M059J (cell line): ENCODE measurements at places on chromosomes 5 and 9. TPM values are rescaled to one million over a fixed set of nuclear protein-coding genes. Genes with fewer than 3 reads are reported as not detected.

- DNase-seq = peak; percentile 46
Measured at GRCh38 chr5:31193591-31194467, at the start of gene CDH6. CDH6 (plus strand) TSS chr5:31193686; CDS start chr5:31267474, 73,788 bp downstream.

The ZFP2 gene
- not detected in 2 replicates for total RNA-seq

DNA sequence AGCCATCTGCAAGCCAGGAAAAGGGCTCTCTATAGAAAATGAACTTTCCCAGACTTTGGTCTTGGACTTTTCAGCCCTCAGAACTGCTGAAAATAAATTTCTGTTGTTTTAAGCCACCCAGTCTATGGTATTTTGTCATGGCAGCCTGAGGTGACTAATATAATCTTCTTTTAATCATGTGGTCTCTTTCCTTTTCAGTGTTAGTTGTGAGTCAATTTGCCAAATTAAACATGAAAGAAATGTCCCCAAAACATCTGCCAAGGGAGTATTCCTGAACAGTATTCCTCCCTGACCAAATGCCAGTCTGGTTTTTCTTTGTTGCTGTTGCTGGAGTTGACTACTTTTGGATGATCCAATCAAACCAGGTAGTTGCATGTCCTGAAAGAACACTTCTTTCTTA, 4.7 kb upstream of the YTHDC2 start:
- DNase-seq = peak; percentile 46

GRCh38 chr5:1736889-1737711, 62.5 kb downstream of the MRPL36 start:
- DNase-seq = no peak

DNA sequence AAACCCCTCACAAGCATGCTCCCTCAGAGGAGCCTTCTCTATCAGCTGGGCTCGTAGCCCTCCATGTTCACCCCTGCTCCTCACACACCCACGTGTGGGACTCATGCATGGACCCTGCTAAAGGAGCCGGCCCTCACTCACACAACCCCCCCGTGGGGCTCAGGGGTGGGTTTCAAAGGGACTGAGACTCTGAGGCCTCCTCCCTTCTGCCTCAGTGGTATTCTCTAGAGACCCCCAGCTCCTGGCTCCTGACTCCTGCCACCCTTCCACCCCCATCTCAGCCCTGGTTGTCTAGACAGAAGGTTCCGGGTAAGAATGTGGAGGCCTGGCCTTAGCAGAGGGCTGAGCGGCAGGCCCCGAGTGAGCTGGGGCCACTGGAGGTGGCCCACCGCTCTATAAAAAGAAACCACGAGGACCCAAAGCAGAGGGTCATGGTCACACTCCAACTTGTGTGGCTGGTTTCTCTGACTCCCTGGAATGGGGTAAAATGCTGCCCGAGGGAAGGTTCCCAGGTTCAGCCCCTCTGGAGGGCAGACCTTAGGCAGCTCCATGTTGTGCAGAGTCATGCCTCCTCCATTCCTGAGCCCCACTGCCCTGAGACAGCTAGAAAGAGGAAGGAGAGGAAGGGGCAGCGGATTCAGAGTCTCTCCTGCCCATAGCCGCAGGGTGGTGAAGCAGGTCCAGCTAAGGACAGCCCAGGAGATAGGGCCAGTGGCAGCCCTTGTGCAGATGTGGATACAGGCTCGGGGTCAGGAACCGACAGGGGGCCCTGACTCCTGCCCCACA, 10.8 kb downstream of the SEPTIN8 start:
- no peak for DNase-seq

GRCh38 chr9:137307255-137308056, 5.4 kb upstream of the NRARP start:
- DNase-seq = no peak

The SERINC5 gene
- total RNA-seq = 8.9 and 13.5 TPM in 2 replicates

The TRPM6 gene
- 0.49 and 1.6 TPM in 2 replicates for total RNA-seq

GRCh38 chr5:79526493-79526892, 12.6 kb upstream of the HOMER1 start:
- DNase-seq = no peak

DNA sequence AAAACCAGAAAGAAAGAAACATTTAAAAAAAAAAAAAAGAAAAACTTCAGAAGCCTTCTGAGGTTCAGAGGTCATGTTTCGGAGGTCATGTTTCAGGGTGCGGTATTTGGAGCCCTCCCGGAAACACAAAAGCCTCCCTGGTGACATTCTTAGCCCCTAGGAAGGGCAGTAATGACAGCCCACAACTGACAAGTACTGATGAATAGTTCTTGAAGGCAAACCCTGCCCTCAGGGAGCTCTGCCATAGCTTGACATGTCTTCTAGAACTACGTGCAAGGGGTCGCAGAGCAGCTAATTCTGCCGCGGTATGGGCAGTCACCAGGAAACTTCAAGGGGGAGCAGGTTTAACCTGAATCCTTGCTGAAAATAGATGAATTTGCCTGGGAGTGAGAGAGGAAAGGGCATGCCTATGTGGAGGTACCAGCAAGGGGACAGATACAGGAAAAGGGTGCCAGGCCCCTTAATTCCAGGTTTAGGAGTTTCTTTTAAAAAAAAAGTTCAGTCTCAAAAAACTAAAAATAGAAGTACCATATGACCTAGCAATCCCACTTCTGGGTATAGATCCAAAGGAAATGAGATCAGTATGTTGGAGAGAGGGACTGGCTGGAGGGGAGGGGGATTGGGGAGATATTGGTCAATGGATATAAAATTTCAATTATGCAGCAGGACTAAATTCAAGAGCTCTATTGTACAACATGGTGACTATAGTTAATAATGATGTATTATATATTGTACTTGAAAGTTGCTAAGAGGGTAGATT, 98.4 kb downstream of the C9orf152 start:
- DNase-seq = no peak

GRCh38 chr5:24391816-24392215, 253.0 kb downstream of the CDH10 start:
- no peak for DNase-seq

The FAM120AOS gene
- total RNA-seq = 48.3 and 56.1 TPM in 2 replicates

DNA sequence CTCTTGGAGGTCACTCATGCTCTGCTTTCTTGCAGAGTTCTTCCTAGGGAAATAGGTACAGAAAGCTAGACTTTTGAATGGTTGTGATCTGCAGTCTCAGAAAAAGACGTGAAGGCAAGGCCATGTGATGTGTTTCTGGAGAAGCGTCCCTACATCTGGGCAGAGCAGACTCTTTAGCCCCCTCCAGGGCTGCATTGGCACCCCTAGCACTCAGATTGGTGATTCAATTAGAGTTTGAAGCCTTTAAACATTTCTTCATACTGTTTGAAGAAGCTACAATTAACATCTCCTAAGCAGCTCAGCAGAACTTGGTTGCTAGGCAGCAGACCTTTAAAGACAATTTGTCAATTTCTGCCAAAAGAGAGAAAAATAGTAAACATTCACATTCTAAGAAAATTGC, 21.6 kb downstream of the JADE2 start:
- peak; percentile 27 for DNase-seq

GRCh38 chr9:16743375-16743774, 127.1 kb downstream of the BNC2 start:
- no peak for DNase-seq

The ZNF483 gene
- 0.59 and 2.4 TPM in 2 replicates for total RNA-seq

- no peak for DNase-seq
Measured at GRCh38 chr9:32906213-32906612, 95.2 kb downstream of the APTX start.

- DNase-seq = peak; percentile 60
Measured at GRCh38 chr5:55324815-55325418, 17.1 kb downstream of the MTREX start.

GRCh38 chr5:68435611-68436010, 220.1 kb downstream of the PIK3R1 start:
- DNase-seq = no peak

The CTNND2 gene
- total RNA-seq = 0.17 and 1.7 TPM in 2 replicates

GRCh38 chr9:81369121-81369520, 320.2 kb downstream of the TLE1 start:
- DNase-seq = no peak

The SPATA31E1 gene
- total RNA-seq = not detected in 2 replicates

DNA sequence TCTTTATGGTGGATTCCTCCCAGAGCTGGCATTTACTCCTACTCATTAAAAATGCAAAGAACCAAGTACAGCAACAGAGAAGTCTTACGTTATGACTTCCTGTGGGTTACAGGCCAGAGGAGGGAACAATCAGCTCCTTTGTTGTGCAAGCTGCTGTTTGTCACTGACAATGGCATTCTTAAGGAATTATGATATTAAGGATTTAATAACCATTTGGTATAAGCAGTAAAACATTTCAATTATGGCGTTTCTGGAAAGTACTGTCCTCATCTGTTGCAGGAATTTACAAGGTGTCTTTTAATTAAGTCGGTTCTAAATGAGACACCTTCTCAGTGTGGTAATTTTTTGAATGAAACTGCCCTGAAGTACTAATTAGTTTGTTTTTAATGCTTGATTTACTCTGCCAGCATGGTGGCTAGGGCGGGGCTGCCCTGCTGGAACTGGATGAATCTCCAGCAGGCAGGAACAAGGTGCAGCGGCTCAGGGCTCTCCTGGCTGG, 49.1 kb upstream of the VDAC1 start:
- peak; percentile 76 for DNase-seq

The GZMA gene
- total RNA-seq = not detected in 2 replicates

The APBA1 gene
- total RNA-seq = 0.69 and 1.2 TPM in 2 replicates

The LCN1 gene
- not detected in 2 replicates for total RNA-seq

GRCh38 chr5:144460600-144460999, 289.9 kb downstream of the KCTD16 start:
- DNase-seq = no peak

The TAF11L11 gene
- not detected in 2 replicates for total RNA-seq

DNA sequence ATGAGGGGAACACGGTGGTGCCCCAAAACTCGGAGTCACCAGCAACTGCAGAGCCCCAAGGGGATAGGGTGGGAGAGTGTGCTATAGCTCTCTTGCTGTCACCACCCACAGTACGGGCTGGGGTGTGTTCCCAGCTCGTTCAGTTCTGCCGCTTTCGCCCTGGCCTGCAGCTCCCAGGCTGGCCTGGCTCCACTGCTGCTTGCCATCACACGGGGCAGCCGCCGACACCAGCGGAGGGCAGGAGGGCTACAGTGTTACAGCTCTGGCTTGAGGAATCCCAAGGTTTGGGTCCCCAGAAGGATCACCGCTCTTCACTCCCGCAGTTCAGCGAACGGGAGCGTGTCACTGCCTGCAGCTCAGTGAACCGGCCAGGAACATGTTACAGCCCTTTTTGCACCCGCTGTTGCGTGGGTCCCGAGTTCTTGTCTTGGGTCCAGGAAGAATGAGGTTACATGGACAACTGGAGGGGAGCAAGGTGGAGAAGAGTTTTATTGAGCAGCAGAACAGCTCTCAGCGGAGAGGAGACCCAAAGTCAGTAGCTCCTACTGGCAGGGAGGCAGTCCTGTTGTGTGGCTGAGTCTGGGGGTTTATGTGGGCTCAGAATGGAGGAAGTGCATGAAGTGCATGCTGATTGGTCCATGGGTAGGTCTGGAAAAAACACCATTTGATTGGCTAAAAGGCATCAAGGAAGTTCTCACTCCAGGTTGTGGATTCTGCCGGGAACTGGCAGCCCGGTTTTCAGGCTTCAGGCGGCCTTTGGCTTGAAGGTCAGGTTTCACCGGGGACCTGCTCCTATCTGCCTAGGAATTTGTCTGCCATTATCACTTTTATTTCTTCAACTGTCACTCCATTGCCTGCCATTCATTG, 113.4 kb downstream of the EHMT1 start:
- no peak for DNase-seq

The TRIM7 gene
- total RNA-seq = 1.6 and 3.2 TPM in 2 replicates

DNA sequence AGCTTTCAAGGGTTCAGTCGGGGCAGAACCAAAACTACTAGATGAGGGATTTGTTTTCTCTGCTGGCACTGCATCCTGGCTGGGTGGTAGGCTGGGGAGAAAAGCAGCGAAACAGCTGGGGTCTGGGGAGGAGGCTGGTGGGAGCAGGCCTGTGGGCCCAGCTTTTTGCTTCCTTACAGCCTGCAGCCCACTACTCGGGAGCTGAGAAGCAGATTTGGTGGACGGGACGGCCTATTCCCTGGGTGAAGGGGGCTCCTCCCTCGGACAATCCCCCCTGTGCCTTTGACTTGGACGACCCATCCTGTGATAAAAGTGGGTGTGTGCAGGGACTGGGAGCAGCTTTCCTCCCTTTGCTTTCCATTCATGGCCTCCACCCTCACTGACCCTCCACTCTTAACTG, 9.1 kb downstream of the NPR2 start:
- DNase-seq = no peak

GRCh38 chr5:10528056-10528816, 35.6 kb upstream of the ANKRD33B start:
- DNase-seq = no peak

GRCh38 chr5:176797456-176798050, 12.8 kb upstream of the UNC5A start:
- no peak for DNase-seq

The ZNF189 gene
- total RNA-seq = 11.1 and 15.1 TPM in 2 replicates

DNA sequence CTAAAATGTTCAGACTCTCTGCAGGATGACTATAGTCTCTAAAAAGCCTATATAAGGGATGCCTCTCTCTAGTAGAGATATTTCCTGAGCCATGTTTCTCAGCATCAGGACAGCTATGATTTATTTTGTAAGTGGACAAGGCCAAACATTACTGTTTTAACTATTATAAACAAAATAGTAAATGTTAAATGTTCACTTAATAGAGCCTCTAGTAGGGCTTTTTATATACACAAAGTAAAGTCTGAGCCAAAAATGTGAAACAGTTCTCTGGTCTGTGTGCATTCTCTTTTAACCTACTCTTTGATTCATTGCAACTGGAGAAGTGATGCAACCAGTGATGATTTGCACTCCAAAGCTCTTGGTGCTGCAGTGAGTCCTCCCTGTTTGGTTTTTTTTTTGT, 220.5 kb downstream of the GDNF start:
- DNase-seq = peak; percentile 5

The ASPN gene
- 0.07 TPM in 1 of 2 replicates, not detected in the other for total RNA-seq

The NR2F1-AS1 gene
- 25.2 and 34.4 TPM in 2 replicates for total RNA-seq

The PCDH1 gene
- total RNA-seq = 4.9 and 5.4 TPM in 2 replicates

The FCN2 gene
- not detected in 2 replicates for total RNA-seq

DNA sequence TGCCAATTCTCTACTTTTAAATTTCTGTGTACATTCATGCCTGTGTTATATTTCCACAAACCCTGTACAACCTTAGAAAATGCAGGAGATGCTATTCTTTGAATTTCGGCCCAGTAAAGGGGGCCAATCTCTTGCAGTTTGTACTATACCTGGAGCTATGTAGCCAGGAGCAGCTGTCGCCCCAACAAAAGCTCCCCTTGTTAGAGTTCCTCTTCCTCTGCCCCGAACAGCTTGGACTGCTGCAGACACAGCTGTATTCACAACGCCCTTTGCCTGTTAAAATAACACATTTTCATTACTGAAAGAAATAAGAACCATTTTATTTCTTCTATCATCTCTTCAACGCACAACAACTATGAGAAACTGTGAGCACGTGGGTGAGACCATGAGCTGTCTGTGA, 99.2 kb downstream of the GPR21 start:
- no peak for DNase-seq

DNA sequence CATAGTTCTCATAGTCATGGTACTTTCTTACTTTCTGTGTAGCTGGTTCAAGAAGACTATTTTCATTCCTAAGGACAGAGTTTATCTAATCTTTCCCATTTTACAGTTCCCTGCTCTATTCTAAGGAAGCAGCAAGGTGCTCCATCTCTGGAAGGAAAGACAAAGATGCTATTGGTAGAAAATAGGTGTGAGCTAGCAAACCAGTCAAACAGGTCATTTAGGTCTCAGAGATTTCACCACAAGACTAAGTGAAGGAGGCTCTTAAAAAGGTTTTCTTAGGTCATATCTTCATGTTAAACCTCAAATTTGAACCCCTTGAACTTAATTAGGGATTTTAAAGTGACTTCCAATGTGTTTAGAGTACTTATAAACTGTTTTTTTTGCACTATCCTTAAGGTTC, 62.6 kb downstream of the ADAMTSL1 start:
- DNase-seq = no peak
